ENCODE measurements at places on chromosomes 1 and 21.

GRCh38 chr1:206445116-206445515, 25.2 kb upstream of the IKBKE start:
- DNase-seq = no peak

GRCh38 chr21:27743971-27744564, 777.2 kb upstream of the ADAMTS5 start:
- DNase-seq = no peak

- no peak for DNase-seq
Observed at GRCh38 chr1:103129255-103129654, 20.9 kb upstream of the COL11A1 start.

- no peak for DNase-seq
Observed at GRCh38 chr1:40313329-40313957, 3.6 kb downstream of the COL9A2 start.

- no peak for DNase-seq
Observed at GRCh38 chr1:149923626-149924025, 4.0 kb downstream of the SF3B4 start.

- DNase-seq = no peak
Observed at GRCh38 chr1:33331444-33332356, 10.8 kb upstream of the A3GALT2 start.

GRCh38 chr1:197269053-197269452, 1.0 kb downstream of the CRB1 start:
- no peak for DNase-seq

DNA sequence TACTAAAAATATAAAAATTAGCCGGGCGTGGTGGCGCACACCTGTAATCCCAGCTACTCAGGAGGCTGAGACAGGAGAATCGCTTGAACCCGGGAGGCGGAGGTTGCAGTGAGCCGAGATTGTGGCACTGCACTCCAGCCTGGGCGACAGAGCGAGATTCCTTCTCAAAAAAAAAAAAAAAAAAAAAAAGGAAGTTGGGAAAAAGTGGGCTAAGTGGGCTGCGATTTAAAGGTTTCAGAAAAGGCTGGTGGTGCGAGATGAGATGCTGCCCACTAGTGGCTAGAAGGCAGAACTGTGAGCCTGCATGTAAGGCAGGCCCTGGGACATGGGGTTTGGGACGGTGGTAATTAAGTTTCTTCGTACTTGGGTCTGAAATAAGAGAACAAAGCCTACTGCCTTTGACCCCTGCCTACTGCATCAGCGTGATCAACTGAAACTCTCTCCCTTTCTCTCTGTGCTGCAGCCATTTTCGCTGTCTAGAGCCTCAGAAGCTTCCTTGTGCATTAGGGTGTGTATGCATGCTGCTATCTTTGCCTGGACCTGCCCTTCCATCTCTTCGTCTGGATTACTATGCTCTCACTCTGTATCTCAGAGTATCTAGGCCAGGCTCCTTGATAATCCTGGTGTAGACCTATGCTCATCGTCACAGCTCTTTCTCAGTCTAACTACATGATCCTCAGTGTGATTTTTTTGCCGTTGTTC, 12.4 kb downstream of the FMOD start:
- DNase-seq = peak; percentile 56

GRCh38 chr21:36347278-36347961, 27.4 kb downstream of the MORC3 start:
- no peak for DNase-seq

DNA sequence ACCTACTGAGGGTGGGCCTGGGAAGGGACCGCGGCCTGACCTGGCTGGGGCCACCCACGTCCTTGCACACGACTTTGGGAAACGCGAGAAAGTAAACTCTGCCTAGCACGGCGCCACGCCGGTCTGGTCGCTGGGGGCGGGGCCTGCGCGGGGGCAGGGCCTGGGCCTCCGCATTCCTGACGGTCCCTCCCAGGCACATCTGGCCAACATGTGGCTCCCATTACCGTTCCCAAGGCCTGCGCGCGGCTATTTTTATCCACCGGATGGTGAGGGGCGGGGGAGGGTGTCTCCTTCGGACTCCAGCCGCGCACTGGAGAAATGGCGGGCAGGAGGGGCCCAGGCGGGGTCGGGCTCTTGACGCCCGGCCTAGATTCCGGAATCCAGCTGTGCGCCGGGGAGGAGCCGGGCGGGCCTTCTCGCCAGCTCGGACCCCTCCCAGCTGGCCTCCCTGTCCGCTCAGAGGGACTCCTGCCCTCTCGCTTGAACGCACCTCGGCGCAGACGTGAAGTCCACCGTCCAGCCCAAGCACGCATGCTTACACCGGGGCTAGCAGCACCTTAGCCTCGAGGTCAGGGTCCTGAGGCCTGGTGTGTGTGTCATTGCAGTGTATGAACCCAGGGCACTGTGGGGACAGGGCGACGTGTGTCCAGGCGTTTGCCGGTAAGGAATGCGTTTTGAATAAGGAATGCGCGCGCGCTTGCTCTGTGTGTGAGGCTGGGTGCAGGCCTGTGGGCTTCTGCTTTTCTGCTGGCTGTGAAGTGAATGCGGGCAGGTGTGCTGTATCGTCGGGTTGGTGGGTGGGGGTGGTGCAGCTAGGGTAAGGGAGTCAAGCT, 2.1 kb downstream of the EVA1B start:
- DNase-seq = peak; percentile 61

GRCh38 chr1:33916786-33917185, 52.9 kb downstream of the HMGB4 start:
- DNase-seq = no peak

- DNase-seq = peak; percentile 69
Observed at GRCh38 chr1:13583595-13583965, at the start of gene PDPN. Gene PDPN, plus strand, starts transcription at chr1:13583832. Its CDS starts 202 bp downstream, at chr1:13584034.
